ENCODE measurements at places on chromosomes 11 and 22.

GRCh38 chr22:34414467-34415440, 494.5 kb upstream of the LARGE1 start:
- DNase-seq, result no peak

DNA sequence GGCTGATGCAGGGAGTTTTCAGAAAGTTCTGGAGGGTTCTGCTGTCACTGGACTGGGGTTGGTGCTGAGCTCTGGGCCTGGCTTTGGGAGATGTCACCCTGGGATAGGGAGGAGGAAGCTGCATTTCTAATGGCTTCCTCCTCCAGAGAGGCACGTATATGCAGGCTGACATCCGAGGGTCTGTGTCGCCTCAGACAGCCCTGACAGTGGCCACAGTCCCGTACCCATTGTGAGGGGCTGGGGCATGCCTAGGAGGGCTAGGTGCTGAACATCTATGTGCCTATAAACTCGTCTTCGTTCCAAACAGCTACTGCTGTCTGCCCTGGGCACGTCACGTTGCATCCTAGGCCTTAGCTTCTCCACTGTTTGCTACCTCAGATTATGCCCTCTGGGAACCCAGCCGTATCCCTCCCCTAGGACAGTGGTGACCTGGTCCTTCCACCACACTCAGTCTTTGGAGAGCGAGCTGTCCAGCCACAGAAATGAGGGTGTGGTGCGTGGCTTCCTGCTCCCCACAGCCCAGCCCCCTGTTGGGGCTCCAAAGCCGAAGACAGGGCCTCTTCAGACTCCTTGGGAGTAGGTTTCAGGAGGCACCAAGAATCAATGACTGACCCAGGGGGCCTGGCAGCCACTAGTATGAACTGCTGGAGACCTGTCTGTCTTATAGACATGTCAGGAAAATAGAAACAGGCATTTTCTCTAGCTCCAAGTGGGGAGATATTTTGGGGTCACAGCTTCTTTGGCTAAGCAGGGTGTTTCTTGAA, 26.4 kb downstream of the ADAMTS15 start:
- no peak for DNase-seq

DNA sequence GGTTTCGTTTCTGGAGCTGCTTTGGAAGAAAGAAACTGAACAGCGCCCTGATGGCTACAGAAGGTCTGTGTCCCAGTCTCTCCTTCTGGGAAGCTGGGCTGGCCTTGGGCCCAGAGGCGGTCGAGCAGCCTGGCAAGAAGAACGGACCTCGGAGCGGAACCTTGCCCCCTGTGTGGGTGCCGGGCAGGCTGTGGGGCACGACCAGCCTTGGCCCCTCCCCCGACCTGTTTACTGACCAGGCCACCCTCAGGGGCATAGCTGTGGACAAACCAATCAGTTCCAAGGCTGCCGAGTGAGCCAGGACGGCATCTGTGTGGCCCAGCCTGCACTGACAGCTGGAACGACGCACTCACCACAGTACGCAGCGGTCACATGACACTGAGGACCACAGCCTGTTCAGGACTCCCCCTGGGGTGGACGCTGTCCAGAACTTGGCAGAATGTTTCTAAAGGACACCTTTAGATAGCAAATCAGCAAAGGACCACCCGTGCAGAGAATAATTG, 7.2 kb downstream of the PIM3 start:
- DNase-seq, result no peak

DNA sequence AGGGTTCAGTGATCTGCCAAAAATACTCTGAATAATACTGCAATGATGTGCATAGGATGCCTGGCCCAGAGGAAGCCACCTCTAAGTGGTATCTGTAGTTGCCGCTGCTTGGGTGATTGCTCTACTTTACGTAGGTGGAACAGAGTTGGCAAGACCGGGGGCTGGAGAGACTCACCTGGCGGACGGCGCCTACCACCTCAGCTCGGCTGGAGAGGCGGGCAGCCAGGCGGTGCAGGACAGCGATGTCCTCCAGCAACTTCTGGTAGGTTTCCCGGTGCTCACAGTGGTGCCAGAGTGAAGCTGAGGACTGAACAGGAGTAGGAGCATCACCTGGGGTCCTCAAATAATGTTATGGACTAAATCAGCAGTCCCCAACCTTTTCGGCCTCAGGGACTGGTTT, 34.5 kb upstream of the LYVE1 start:
- DNase-seq, result no peak

DNA sequence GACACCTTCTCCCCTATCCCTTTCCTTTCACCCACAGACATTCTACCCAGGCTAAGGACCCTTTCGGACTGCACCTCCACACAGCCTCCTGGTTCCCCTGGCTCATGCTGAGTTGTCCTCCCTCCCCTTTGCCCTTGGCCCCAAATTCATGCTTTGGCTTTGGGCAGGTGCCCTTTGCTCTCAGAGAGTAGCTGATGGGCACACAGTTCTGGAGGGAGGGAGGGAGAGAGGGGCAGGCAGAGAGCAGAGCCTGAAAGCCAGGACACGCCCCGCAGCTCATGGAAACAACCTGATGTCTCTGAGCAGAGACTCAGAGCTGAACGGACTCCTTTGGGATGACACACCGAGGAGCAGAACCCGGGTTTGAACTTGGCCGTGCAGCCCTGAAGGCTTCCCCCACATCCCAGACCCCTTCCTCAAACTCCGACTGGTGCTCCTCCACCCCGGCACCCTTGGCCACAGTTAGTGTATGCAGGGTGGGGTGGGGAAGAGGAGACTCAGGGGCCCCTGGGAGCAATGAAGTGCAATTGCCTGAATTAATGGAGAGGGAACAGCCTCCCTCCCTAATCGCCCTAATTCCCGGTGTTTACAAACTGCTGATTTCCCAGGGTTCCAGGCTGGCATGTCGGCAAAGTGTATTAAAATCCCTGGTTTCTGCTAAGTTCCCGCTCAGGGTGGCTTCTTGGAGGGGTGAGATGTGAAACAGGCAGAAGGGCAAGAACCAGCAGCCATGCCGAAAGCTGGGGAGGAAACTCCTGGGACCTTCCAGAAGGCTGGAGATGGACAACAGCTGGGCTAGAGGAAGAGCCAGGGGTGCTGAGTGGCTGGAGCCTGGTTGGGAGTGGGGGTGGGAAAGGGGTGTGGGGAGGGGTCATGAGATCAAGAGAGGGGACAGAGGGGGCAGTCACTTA, 71.2 kb upstream of the SHISAL1 start:
- no peak for DNase-seq

DNA sequence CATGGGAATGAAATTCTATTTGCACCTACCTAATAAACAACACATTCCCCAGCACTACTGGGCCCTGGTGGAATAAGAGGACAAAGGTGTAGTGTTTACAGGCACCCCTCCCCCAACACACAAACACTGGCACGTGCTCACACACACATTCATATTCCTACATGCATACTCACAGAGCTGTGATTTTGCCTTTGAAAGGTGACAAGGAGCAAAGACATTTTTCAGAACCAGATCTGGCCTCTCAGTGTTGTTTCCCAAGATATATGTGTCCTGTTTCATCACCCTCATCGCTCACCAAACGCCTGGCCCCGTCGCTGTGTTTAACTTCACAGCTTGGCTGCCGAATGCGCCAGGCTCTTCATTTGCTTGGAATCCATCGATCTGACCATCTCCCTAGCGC, 292.6 kb downstream of the NTM start:
- no peak for DNase-seq

DNA sequence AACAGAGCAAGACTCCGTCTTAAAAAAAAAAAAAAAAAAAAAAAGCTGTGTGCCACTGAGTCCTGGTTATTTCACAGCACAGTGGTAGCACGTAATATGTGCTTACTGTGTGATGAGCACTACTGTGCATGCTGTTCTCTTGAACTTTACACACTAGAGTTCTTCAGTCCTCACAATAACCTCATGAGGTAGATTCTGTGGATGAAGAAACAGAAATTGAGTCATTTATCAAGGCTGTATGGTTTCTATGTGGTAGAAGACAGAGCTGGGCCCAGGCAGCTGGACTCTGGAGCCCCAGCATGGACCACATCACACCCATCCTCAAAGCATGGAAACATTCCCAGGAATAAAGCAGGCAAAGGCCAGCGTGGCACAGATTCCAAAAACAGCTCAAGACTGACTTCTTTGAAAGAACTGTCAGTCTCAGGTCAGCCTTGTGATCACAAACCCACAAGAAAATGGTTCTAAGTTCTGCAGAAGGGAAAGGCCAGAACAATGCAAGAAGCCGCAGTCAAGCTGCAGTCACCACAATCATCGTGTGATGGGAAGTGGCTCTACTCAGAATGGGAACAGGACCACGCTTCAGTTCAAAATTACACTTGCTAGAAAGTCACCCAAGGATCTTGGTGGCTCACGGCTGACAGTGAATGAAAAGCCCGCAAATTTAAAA, 49.5 kb downstream of the MICAL3 start:
- DNase-seq, result no peak

DNA sequence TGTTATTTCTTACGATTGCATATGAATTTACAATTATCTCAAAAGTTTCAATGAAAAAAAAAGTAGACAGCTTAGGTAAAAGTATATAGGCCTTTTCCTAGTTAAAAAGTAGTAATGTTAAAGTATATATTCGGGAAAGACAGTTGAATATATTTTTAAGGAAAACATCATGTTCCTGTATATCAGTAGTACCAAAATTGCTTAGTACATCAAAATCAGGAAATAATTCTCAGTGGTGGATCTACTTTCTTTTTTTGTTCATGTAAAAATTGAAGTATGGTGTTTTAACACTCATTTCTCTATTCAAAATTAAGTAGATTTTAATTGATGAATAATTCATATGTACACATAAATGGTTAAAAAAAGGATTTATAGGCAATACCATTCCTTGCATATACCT, 73.9 kb downstream of the USP47 start:
- no peak for DNase-seq

DNA sequence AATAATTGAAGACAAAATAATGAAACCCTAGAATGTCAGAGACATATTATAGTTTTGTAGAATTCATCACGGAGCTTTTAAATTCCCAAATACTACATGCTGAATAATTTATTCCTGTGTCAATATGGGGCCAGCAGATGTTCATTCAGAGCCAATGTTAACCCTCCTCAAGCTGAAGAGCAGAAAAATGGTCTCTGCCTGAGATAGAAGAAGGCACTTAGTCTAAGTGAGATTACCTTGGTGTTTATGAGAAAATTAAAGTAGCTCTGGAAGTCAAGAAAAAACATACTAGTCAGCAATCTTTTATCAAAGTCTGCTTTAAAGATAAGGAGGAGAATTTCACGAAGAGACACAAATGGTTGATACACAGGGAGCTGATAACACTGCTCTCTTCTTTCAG, 328.2 kb downstream of the TTC28 start:
- no peak for DNase-seq

DNA sequence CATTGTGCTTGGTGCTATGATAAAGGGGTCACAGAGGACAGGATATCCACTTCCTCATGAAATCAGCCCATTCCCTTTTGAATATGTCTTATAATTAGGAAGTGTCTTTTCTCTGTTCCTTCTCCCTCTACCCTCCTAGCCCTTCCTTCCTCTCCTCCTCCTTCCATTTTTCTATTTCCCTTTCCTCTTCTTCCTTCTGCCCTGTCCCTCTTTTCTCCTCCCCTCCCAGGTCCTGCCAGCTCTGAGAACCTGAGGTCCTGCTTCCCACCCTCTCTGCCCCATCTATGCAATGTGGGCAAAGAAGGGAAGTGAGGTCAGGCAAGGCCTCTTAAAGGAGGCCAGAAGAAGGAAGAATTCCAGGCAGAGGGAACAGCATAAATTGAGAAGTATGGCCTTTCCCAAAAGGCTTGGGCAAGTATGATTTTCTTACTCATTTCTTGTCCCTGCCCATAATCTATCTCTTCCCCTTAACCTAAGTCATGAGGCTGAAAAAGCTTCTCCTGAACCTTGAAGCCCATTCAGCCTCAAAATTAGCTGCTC, 7.7 kb upstream of the UBASH3B start:
- DNase-seq, result no peak

- no peak for DNase-seq
Measured at GRCh38 chr11:2451916-2452315, 7.1 kb downstream of the KCNQ1 start.

DNA sequence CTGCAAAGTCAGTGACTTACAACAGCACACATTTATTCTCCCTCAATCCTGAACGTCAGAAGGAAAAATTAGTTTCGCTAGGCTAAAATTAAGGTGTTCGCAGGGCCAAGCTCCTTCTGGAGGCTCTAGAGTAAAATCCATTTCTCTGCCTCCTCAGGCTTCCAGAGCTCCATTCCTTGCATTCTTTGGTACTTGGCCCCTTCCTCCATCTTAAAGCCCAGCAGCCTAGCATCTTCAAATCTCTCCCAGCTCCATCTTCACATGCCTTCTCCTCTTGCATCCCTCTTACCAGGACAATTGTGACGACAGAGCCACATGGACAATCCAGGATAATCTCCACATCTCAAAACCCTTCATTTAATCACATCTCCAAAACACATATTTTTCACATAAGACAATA, 165.0 kb downstream of the GRIA4 start:
- no peak for DNase-seq

DNA sequence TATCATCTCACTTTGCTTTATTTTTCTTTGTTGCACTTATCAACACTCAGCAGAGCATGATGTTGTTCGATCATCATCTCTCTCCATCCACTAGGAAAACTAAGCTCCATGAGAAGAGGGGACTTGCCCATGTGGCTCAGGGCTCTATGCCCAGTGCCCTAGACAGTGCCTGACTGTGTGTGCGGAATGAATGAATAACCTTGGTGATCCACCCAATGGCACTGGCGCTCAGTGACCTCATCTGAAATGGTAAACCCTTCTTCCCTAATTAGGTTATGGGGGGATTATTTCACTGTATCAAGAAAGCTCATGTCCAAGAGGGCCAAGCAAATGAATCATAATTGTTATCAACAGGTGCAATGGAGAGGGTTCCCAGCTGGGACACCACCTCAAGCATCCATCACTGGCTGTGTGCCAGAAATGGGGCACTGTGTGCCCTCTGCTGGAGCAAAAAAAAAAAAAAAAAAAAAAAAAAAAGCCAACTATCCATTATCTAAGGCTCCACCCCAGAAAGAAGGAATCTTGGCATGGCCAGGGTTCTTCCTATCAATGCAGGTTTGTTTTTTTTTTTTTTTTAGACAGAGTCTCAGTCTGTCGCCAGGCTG, 172.6 kb downstream of the LARGE1 start:
- DNase-seq, result no peak

DNA sequence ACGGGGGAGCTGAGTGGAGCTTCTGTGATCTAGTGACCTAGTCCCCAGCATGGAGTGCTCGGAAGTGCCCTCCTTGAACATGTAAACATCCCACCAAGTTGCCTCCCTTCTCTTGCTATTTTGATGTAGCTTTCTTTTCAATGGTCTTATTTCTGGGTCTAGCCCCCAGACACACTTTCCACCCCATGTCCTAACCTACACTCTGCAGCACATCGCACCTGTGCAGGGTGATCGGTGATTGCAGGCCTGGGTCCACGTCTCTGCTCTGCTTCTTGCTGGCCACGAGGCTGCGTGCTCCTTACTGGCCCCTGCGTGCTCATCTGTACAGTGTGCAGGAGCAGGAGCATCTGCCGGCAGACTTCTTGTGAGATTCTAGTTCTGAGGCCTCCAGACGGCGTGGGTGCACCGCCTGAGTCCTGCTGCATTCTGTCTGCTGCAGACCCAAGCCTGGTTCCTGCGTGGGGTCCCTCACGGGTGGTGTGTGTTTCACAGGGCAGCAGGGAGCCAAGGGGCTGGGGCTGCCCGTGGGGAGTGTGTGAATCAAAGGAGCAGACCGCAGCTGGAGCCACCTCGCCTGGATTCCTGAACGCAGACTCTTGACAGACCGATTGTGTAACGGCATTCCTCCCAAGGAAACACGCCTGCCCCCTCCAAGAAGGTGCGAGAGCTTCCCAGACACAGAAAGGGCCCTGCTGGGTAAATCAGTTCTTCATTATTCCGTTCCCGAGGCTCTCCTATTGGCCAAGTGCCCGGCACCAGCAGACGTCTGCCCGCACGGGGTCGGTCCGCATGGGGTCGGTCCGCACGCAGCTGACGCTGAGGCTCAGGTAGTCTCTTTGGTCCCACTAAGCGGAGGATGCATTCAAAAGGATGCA, 44.4 kb upstream of the MYEOV start:
- no peak for DNase-seq

Measured in activated CD8-positive, alpha-beta memory T cell treated with anti-CD3 and anti-CD28 coated beads for 4 hours (primary cell).